ENCODE measurements at places on chromosomes 6 and 20.

DNA sequence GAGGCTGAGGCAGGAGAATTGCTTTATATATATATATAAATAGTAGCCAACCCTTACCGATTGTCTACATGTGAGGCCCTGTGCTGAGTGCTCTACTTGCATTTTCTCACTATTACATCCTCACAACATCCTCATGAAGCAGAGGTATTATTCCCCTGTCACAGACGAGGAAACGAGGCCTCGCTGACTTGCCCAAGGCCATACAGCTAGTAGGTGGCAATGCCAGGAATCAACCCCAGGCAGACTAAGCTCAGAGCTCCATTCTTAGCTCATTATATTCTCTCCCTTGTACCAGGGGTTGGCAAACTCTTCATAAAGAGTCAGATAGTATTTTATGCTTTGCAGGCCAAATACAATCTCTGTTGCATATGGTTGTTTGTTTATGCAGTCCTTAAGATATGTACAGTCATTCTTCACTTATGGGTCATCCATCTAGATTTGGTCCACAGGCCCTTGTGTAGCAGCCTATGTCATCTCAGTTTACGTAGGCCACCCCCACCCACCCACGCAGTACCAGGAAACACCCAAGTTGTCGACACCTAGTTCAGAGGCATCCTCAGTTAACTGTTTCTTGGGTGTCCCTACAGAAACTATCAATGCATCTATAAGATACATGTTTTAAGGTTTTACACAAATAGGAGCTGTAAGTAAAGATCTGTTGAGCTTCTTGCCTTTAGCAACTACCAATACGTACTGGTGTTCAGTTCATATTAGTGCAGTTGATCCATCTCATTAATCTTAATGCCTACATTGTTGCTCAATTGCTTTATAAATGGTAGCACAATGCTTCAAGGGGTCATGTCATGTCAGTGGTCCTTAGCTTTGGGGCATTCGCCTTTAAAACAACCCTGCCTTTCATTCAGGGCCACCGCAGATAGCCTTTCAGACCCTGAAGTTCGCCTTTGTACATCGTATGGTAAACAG is 3.0 kb downstream of the CASS4 start:
- no peak for DNase-seq

GRCh38 chr20:32960849-32961731 is 43.1 kb downstream of the SUN5 start:
- DNase-seq, result no peak

DNA sequence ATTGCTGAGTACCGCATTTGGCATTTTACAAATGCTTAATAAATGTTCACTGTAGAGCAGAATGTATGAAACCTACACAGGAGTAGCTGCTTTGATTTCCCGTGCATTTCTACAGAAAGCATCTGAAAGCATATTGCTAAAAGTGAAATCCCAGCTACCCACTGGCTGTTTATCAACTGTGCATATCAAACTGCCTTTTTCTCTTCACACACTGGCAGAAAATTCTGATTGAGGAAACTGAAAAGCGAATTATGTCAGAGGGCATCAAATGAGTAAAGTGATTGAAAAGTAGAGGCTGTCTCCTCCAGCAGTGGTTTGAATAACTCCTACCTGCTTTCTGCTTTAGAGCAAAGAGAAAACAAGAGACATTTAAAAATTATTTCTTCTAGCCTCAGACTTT is 28.0 kb downstream of the STX11 start:
- no peak for DNase-seq

DNA sequence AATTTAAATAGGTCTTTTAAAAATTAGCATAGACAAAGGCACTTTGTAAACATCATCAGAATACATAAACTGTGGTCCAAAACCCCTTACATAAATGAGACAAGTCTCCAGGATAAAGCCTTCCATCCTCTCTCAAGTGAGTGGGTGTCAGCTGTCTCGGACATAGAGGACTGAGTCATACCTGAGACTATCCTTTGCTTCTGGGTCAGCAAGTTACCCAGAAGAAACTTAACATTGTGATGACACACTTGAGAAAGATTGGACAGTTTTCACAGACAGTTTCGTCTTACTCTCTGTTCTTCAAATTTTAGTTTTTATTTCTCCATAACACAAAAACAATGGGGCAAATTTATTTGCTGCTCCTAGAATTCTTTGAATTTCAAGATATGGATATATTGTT is 838.0 kb downstream of the DHX35 start:
- DNase-seq, result no peak

DNA sequence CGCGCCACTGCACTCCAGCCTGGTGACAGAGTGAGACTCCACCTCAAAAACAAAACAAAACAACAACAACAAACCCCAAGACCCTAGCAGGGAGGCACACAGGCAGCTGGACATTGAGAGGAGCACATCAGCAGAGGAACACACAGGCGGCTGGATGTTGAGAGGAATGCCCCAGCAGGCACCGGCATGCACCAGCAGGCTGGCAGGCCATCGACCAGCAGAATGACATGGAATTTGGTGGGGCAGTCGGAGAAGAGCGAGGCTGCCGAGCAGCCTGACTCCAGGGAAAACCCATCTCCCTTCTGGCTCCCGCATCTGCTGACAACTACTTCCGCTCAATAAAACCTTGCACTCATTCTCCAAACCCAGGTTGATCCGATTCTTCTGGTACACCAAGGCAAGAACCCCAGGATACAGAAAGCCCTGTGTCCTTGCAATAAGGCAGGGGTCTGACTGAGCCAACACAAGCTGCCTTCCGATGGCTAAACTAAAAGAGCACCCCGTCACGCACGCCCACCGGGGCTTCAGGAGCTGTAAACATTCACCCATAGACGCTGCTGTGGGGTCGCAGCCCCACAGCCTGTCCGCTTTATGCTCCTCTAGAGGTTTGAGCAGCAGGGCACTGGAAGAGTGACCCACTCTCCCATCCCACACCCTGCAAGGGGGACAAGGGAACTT is 60.2 kb downstream of the SLC22A23 start:
- no peak for DNase-seq

DNA sequence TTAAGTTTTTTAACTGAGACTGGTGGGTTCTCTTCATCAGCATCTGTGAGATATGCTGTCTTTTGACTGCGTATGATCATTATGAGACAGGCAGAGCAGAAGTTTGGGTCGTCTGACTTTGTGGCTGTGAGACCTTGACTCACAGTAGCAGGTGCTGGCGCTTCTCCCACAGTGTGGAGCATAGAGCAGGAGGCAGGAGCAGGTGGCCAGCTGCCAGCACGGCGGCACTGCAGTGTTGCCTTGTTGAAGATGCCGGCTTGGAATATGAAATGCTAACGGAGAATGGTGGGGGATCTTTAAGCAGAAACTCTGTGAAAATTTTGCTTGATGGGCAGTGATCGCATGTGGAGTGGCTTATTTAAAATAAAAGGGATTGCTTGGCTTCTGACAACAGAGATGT is 105.0 kb downstream of the TIAM2 start:
- no peak for DNase-seq

DNA sequence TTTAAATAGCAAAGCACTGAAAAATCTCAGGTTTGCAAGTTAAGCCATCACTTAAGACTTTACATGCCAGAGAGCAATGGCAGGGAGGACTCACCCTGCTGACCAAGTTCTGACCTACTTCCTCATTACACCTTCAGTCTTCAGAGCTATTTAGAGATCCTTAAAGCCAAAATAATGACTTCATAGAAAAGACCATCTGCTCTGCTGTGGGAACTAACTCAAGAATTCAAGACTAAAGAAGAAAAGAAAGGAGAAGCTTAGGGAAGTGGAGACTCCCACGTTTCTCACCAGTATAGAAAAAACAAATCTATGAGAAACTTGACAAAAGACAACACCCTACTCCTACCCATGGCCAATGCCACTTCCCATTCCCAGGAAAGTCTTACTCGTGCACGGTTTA is 28.6 kb downstream of the XPO5 start:
- DNase-seq, result no peak

GRCh38 chr6:110714143-110714542 is 101.1 kb downstream of the CDK19 start:
- no peak for DNase-seq

DNA sequence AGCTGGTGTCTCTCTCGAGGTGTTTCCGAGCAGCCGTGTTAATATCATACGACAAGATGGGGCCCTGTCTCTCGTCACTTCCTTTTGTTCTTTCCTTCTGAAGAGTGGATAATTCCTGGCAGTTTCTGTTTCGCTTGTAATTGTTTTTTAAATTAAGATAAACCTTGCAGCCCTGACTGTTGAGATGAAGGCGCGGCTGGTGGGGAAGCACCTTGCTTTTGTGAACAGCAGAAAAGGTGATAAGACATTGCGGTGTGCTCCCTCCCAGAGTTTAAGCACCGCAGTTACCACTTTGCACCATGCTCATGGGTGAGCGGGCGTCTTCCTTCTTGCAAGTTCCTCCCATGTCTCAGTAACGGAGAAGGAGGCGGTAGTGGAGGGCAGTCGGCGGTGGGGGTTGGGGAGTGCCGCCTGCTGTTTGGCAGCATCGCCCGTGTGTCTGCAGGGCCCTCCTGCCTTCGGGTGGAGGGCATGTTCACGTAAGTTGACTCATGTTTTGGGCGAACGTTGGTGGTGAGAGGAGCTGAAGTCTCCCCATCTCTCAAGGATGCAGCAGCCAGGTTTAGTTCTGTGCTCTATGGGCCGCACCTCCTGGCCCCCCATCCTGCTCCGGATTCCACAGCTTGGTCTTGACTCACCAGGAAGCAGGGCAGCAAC is 345.9 kb downstream of the TAF4 start:
- no peak for DNase-seq

DNA sequence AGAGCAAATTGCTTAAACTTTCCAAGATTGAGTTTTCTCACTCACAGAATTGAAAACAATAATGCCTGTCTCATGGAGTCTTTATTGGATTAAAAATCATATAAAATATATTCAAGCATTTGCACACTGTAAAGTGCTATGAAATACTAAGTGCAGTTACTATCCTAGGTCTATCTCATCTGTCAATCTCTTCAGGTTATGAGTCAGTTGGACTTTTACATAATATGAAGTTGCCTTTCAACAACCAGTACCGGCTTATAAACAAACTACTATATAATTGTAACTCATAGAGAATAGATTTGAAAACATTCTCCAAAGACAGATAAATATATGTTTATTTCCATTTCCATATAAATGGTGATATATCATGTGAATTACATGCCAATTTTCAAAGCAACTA is 20.4 kb upstream of the GSTA4 start:
- no peak for DNase-seq

GRCh38 chr6:33984466-33985312 is 161.2 kb downstream of the GRM4 start:
- no peak for DNase-seq

DNA sequence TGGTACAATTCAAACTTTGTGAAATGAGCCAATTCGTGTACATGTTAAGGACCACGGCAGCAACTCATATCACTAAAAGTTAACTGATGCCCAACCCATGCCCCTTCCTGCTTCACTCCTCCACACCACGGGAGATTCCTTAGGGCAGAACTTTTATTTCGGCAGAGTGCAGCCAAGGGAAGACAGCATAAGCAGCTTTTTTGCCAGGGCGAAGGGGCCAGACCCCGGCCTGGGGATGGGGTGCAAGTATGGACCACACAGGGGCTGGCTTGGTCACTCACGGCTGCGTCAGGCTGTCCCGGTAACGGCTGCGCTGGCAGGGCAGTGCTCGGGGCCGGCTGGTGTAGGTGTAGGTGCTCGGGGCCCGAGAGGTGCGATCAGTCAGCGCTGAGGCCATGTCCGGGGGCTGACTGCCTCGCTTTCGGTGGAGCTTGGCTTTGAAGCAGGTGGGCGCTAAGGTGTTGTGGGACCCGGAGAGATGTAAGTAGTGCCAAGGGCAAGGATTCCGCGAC is 792 bp downstream of the RSPH3 start:
- no peak for DNase-seq

DNA sequence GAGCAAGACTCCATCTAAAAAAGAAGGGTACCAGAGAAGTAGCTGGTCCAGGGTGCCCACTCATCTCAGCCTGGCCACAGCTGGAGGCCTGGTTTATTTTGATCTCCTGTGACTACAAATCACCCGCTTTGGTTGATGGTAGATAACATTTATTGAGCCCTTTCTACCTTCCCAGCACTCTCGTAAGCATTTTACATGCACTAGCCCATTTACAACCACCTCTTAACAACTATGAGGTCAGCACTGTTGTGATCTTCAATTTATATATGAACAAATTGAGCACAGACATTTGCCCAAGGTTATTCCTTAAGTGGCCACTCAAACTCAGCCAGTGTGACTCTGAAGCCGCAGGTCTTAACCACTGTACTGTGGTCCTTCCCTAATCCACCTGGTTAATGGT is 104.7 kb downstream of the EPM2A start:
- DNase-seq, result no peak

DNA sequence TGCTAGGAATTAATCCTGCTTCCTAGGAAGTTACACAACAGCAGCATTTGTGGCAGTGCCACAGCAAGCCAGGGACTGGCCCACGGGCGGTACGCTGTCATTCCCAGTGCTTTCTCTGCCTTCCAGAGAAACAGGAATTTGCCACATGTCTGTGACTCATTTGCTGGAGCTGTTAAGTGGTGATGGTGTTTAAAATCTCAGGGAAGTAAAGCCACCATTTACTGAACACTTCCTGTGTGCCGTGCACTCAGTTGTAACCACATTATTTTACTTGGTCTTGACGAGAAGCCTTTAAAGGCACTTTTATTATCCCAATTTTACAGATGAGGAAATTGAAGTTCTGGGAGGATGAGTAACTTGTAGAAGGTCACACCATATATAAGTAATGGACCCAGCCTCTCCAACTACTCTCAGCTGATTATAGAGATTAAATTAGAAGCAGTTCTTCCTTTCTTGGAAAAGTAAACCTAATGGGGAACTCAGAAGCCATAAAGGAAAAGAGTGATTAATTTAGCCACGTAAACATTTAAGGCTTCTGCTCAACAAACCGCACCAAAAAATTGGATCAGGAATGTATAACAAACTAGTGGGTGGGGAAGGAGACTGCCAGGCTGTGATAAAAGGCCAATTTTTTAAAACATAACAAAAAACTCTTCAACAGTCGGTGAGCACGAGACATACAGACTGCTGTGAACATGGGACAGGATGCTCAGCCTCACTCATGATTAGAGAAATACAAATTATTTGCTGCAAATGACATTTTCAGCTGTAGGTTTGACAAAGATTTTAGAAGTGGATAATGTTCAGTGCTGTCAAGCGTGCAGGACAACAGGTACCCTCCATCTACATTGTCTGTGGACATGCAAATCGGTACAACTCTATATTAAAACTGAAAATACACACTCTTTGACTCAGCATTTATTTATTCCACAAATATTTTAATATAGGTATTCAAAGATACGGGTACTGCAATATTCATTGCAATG is 311.2 kb downstream of the NRN1 start:
- DNase-seq, result no peak

GRCh38 chr6:148332088-148332487 is 10.6 kb upstream of the SASH1 start:
- no peak for DNase-seq
